ENCODE measurements at places on chromosomes 13 and 19.

DNA sequence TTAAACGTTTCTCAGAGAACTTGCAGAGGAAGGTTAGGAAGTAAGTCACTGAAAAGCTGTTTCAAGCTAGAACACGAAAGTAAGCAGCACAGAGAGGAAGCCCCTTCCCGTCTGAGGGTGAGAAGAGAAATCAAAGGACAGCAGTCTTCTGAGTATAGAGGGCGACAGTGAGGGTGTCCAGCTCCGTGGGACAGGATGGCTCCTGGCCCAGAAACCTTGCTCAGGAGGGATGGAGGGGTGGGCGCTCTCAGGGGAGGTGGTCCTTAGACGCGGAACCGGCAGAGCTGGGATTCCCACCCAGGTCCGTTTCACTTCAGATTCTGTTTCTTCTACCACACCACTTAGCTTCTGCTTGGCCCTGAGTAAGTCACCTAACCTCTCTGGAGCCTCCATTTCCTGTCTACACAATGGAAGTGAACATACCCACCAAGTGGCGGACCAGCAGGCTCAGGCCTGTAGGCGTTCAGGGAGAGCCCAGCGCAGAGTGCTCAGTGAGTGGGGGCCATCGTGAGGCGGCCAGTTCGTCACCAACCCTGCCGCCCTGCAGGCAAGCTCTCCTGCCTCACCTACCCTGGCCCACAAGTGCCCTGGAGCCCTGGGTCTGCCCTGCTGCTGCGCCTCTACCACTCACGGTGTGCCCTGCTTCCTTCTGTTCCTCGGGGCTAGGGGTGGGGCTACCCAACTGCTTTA is 5.5 kb upstream of the RSPH6A start:
- DNase-seq, result no peak

GRCh38 chr19:45243144-45243732 is 2.0 kb downstream of the EXOC3L2 start:
- DNase-seq, result no peak

DNA sequence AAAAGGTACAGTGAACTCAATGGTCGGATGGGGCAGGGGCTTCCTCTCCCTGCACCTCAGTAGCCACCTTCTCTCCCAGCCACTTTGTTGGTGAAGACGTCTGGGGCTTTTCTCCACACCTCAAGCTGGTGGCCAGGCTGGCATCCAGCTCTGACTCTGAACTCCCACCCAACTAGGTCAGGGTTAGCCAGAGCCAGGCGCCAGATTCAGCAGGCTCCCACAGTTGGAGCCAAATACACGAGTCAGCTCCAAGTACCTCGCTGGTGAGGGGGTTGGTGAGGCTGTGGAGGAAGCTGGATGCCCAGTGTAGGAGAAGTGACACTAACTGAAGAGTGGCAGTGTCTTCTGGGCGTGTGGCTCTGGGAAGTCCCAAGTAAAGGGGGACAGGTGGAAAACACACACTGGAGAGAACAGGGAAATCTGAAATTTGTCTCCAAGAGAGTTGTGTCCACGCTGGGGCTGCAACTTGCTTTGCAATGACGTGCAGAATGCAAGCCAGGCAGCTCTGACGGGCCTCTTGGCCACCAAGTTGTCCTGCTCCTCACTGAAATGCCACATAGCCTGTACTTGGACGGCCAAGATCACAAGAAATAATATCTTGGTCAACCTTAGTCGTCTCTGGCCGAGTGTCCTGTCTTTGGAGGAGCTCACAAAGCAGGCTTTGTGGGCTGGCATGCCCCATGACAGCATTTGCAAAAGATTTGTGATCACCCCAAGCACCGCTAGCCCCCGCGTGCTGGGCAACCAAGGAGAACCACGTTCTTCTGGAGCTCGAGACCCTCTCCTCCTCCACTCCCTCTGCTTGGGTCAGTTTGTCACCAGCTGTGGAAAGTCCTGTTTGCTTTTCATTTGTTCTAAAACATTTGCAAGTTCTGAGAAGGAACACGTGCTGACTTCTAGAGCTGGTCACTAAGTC is 18.1 kb downstream of the SLC7A1 start:
- DNase-seq, result no peak

DNA sequence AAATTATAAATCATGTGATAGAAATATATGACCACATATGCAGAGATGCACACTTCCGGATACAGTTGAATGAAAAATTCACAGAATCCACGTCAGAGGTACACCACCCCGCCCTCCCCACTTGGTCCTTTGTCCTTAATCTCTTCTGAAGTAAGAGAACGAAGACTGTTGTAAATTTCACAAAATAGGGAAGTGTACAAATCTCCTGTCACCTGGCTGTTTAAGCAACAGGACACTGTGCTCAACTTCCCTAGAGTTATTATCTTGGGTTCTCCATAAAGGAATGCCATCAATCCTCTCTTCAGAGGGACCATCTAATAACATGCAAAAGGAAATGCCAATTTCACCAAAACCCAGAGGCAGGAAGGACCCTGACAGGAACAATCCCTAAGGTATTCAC is 10.5 kb upstream of the CEACAM6 start:
- no peak for DNase-seq

DNA sequence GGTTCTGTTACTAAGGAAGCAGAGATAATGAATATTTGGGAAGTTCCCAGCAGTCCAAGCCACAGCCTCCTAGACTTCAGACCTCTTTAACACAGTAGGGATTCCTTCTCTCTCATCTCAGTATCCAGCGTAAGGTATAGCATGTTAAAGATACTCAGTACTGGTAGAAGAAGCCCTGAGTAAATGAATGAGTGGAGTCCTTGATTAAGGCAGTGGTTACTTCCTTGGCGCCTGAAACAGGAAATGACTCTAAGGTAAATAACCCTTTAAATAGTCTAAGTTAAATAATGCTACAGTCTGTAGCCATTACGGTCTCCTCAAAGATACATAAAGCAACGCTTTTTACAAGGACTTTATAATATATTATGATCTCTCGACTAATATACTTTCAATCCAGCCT is 650.8 kb upstream of the MIR17HG start:
- DNase-seq, result no peak

GRCh38 chr13:112709825-112710783 is 20.3 kb downstream of the ATP11A start:
- DNase-seq, result no peak

DNA sequence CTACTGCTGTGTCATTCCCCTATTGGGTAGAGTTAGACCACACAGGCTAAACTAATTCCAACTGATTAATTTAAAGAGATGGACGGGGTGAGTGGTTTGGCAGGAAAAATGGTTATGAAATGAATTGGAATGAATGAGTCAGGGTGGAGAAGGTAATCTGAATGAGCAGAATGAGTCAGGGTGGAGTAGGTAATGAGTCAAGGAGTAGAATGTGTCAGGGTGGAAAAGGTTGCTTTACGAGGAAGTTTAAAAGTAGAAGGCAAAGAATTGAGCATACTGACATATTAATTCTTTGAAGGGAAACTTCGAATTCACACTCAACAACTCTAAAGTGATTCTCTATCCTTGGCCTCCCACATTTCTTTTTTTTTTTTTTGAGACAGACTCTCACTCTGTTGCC is 12.7 kb upstream of the ZNF121 start:
- no peak for DNase-seq

GRCh38 chr13:94662274-94662945 is 49.9 kb downstream of the SOX21 start:
- DNase-seq, result no peak

DNA sequence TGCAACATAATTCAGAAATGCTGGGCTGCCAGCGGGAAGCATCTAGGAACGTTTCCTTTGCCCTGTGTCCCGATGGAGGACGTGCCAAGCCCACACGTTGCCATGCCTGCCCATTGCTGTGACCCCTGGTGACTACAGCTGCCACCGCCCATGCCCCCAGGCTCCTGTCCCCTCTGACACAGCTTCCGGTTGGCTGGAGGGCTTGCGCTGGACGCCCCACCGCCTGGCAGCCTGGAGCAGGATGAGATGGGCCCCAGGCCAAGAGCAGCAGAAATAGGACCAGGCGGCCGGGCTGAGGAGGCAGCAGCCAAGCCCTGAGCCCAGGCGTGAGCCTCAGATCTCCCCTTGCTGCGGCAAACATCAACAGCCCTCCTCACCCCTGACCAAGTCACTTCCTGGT is 125.9 kb downstream of the COL4A2 start:
- DNase-seq, result no peak

DNA sequence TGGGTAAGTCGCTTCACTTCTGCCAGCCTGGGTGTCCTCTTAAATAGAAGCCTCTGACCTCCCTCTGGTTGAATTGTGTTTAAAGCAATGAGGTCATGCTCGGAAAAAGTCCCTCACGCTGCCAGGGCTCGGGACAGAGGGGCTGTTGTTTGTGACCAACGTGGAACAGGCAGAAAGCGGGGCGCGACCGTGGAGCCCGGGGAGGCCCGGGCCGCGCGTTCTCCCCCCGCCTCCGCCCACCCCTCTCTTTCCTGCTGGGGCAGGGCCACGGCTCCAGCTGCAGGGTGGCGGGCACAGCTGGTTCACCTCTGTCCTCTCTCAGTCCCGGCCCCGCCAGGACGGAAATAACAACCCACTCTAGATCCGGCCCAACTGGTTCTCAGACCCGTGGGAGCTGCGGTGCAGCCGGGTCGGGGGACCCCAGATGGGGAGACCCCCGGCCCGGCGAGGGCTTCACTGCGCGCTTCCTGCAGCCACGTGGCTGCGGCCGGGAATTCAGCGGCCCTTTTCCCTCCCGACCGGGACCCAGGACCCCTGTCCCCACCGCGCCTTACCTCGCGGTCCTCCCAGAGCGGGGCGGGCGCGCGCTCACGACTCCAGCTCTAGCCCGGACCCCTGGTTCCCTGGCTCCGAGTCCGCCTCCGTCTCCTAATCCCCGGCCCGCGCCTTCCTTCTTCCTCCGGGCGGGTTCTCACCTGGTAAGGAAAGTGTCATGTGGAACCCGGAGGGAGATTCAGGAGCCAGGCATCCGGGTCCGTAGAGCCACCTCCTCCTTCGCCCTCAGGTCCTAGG is 1.9 kb downstream of the CDC42EP5 start:
- no peak for DNase-seq

All from stimulated activated CD8-positive, alpha-beta memory T cell treated with anti-CD3 and anti-CD28 coated beads, Interleukin-15, amount 100 ng/mL, for 24 hours (primary cell).